ENCODE measurements at places on chromosomes 5 and 9.
A peak's percentile ranks its signal among the peaks of the same experiment; 100 is the strongest.

DNA sequence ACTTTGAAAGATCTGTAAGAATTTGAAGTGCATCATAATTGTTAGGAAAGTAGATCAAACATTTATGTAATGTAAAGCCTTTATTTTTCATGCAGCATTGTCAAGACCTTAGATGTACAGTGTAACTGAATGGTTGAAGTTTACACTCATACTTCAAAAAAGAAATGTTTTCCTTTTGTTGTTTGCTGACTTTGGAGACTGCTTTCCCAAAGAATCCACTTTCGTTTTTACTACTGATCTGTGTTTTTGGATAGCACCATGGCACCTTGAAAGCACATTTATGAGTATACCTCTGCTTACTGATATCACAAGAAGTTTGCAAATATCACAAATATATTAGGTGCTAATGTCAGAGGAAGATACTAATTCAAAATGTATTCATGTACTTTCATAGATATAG lies 50.0 kb downstream of the PIP5K1B start:
- DNase-seq: no peak

DNA sequence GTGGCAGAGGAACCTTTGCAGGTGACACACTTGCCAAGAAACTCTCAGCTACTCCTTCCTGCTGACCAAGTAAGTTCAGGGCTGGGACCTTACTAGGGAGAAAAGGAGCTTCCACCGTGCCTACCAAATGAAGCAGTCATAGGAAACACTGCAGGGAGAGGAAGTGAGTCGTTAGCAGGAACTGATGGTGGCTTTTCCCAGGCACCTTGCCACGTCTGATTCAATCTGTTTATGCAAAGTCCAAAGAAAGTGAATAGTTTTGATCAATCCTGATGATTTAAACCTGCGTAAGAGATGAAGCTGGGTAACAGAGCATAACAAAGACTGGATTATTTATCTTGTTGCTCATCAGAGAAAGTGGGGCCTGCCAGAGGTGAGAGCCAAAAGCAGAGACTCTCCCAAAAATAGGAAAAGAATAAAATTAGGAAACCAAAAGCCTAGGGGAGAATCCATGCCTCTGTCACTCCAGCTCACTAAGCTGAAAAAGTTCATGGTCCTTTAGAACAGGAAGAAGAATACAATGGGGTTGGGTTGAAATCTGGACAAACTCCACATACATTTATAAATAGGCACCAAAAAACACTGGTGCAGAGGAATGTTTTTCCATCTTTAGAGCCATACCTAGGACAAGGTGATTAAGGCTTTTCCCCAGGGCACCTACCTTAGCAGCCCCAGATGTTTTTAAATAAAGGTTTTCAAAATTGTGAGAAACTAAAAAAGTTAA lies 9.3 kb upstream of the PFDN1 start:
- no peak for DNase-seq

- no peak for DNase-seq
Observed at GRCh38 chr9:75918154-75918553, 27.7 kb downstream of the PCSK5 start.

GRCh38 chr5:14450018-14450524 lies 131.5 kb upstream of the OTULINL start:
- no peak for DNase-seq

DNA sequence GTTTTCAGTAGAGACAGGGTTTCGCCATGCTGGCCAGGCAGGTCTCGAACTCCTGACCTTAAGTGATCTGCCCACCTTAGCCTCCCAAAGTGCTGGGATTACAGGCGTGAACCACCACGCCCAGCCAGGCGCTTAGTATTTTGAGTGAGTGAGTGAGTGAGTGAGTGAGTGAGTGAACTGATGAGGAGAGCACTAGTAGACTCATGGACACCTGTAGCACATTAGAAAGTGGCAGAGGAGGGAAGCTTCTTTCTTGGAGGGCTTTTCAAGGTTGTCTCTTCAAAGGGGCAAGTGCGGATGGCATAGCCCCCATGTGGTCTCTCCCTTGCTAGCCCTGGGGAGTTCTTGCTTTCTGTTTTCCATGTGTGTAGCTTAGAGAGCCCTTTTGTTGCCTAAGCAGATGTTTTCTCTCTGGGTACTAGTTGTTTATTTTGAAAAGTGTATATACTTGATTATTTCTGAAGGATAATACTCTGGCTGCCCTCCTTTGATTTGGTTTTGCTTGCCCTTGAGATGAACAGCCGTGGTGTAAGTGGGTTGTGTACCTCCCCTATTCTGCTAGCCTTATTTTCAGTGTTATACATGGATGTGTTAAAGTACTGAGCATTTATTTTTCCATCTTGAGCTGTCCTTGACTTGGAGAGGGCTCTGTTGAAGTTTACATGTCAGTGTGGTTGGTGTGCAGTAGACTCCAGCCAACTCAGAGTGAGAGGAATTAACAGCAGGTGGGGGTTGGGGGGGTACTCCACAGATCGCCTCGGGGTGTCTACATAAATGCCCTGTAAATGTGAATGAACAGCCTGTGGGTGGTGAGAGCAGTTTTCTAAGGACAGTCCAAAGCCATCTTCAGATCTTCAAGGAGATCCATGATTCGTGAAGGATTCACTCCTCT lies 35.5 kb downstream of the PRRC2B start:
- DNase-seq: no peak

DNA sequence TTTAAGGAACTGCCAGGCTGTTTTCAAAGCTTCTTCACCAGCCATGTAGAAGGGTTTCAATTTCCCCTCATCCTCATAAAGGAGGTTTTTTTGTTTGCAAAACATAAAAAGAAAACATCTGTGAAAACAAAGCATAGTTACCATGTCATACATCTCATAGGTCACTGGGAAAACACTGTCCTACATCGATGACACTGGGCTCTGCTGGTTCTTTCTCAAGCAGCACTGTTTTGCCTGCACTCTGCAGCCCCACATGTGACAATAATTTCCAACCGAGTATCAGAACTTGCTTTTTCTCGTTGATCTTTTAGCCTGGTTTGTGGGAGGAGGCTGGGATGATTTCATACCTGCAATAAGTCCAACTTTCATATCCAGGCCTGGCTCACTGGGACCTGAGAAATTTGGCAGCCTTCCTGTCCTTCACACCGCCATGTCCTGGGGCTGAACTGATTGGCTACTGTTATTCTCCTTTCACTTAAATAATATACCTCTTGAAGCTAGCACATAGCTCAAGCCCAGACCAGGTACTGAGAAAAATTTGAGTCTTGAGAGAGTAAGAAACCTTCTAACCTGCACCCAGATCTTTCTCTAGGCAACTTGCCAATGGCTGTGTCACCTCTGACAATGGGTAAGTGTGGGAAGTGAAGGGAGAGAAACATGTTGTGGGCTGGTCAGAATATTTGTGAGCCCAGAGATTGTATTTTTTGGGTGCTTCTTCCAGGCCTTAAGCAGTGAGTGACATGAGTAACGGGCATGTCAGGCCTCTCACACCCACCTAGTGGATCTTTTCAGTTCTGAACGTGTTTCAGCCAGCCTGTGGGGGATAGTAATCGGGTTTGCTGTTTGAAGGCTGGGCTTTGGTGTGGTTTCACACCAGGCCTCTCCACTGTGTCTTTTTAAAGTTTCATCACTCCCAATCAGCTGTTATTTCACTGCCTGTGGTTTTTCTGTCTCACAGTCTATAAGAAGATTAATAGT lies 502.8 kb downstream of the NTRK2 start:
- no peak for DNase-seq

DNA sequence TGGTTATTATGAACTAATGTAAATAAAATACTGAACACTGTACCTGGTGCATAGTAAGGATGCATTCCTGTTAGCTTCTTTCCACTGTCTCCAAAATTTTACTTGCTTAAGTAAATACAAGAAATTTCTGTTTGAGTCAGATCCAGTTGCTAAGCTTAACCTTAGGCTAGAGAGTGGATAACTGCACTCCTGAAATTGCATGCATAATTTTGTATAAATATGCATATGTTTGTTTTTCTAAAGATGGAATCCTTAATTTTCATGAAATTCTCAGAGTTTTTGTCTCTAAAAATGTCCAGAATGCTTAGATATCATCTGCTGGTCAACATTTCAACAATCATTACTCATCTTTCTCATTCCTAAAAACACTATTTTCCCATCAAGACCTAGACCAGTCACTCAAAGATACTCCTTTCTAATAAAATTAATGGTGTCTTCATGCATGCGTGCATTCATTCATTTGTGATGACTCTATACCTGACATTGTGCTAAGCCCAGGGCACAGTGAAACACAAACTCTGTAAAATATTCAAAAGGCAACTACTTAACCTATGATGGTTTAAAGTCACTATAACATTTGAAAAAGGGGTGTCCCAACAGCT lies 284.8 kb downstream of the SEC61B start:
- DNase-seq: no peak

DNA sequence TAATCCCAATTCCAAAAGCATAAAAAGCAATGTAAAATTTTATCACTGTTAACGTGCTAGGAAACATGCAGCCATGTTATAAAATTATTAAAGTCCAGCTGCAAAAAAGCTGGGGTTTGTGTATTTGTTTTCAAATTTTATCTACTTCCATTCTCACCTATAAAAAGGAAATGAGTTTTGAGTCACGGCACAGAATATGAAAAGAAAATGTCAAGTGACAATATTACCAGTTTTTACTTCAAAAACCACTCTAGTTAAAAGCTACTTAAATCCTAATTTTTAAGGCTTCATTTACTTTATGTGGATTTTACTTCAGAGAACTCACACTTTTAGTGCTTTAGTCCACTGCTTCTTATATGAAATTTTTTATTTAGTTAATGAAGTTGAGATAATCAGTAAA lies 72.7 kb upstream of the IFNE start:
- no peak for DNase-seq

DNA sequence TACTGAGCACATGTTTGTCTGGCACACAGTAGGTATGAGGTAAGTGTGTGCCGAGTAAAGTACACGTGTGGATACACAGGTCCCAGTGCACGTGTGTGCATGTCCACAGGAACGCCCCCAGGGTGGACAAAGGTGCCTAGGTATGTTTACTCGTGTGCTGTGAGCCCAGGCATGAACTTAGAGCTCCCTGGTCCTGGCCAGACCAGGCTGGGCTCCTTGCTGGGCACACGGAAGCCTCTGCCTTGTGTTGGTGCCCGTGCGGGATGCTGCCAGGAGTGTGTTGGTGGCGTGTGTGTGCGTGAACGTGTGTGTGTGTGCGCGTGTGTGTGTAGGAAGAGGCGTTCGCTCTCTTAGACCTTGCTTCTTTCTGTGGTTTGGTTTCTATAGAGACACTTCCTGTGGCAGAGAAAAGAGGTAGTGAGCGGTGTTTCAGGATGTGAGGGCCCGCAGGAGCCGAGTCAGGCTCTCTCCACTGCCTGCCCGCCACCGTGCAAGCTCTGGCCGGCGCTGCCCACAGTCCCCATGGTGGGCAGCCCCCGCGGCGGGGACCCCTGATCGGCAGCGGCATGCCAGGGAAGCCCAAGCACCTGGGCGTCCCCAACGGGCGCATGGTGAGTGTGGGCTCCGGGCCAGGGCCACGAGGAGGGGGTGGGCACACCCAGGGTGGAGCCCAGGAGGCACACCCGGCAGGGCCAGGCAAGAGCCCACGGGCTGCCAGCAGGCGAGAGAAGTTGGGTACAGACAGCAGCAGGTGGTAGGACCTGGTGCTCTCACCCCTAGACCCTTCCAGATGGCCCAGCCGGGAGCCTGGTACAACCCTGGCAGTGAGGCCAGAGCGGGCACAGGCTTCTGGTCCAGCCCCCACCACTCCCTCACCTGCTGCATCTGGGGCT lies at the start of gene RGS14:
RGS14 (plus strand) TSS at position 466 of the 893 bp plus-strand sequence; CDS start at position 567, 101 bp downstream.
- no peak for DNase-seq

GRCh38 chr9:136323371-136323789 lies 4.0 kb upstream of the GPSM1 start:
- DNase-seq: no peak

DNA sequence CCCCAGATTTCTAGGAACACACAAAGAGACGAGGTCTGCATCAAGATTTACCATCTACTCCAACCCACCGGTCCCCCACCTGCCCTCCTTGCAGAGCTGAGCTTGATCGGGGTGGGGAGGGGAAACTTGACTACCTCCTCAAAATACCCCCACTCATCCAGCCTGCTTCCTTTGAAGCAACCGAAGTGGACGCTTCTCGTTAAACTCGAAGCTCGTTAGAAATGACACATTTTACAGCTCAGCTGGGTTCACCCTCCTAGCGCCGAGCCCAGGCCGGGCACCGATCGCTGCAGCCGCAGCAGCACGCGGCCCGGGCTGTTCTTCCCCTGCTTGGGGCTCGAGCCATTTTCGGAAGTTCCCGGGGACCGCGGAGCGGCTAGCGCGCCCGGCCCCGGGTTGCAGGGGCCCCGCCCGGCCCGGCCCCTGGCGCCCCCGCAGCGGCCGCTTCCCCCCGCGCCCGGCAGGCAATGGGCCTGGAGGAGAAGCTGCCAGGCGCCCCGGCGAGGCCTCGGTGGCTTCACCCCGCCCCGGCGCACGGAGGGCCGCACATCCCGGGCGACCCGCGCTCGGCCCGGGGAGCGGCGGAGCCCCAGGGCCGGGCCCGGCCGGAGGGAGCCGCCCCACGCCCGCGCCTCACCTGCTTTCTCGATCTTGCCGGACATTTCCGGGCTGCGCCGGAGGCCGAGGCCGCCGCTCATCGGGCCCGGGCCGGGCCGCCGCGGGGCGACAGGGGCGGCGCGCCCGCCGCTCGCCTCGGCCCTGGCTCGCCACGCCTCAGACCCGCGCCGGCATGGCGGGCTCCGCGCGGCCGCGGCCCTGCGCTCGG lies 530 bp downstream of the RAPGEF1 start:
- peak; percentile 66 for DNase-seq

- no peak for DNase-seq
Observed at GRCh38 chr5:139193928-139194327, 4.2 kb downstream of the SIL1 start.

GRCh38 chr5:168482361-168482760 lies 3.9 kb upstream of the RARS1 start:
- DNase-seq: no peak

DNA sequence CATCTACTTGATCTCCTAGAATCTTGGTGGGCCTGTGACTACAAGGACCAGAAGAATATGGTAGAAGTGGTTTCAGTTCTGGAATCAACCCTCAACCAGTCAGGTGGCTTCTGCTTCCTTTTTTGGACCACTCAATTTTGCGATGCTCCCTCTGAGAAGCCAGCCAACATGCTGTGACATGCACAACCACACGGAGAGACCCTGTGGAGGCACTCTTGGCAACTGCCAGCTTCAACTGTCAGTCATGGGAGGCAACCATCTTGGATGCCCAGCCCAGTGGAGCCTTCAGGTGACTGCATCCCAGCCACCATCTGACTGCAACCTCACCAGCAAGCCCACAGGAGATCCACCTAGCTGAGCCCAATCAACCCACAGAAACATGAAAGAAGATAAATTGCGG lies 137.3 kb downstream of the FAM114A2 start:
- DNase-seq: no peak

GRCh38 chr5:111144352-111144930 lies 52.3 kb downstream of the WDR36 start:
- no peak for DNase-seq

GRCh38 chr5:50888751-50889150 lies 222.3 kb downstream of the PARP8 start:
- DNase-seq: no peak

All from mesothelial cell of epicardium (in vitro differentiated cells).